ENCODE measurements at places on chromosomes 7 and 10.

DNA sequence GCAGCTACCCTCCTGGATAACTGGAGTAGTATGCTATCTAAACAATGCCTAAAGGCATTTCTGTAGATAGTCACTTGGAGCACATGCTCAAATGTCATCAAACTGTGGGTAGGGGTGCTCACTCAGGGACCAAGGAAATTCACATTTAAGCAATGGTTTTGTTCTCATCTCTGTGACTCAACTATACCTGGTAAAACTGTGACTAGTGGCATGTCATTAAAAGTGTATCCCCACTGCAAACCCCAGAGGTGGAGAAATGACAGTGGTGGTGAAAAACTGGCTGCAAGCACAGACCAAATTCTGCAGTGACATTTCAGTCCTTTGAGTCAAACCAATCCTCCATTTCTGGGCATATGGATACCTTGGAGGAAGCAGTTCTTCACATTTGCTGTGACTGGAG lies 134.2 kb upstream of the EFCAB10 start:
- DNase-seq: no peak

GRCh38 chr7:44858161-44858560 lies 10.3 kb upstream of the H2AZ2 start:
- DNase-seq: no peak

- peak; percentile 43 for DNase-seq
Measured at GRCh38 chr10:119349937-119350501, 142.6 kb downstream of the GRK5 start.

- DNase-seq: no peak
Measured at GRCh38 chr10:104707602-104708459, 66.7 kb downstream of the SORCS3 start.

DNA sequence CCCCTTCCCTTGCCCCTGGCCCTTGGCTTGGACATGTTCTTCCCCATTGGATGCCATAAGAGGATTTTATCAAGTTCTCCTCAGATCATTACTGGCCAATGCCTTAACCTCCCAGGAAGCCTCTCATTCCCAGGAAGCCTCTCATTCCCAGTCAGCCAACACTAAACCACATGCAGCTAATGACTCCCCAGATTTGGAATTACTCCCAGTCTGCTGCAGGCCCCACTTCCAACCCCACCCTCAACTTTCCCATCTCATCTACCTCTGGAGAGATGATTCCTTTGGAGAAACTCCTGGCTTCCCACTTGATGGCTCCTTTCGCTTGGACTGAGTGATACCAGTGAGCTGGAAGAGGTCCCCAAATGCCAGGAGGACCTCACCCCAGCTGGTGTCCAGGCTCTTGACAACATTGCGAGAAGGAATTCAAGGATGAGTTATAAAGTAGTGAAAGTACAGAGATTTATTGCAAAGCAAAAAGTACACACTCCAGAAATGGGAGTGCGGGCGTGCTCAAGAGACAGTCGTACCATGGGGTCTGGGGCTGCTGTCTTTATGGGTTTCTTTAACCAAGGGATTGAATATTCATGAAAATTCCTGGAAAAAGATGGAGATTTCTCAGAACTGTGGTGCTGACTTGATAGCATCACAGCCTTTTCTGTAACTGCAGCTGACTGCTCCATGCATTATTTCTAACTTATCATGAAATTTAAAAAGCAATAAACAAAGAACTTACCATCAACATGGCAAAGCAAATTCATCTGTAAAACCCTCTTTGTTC lies 117.2 kb upstream of the ADCY1 start:
- DNase-seq: no peak

- DNase-seq: peak; percentile 51
Measured at GRCh38 chr10:69878038-69878437, 76.3 kb downstream of the COL13A1 start.

- DNase-seq: no peak
Measured at GRCh38 chr7:88700725-88701124, 58.8 kb upstream of the ZNF804B start.

DNA sequence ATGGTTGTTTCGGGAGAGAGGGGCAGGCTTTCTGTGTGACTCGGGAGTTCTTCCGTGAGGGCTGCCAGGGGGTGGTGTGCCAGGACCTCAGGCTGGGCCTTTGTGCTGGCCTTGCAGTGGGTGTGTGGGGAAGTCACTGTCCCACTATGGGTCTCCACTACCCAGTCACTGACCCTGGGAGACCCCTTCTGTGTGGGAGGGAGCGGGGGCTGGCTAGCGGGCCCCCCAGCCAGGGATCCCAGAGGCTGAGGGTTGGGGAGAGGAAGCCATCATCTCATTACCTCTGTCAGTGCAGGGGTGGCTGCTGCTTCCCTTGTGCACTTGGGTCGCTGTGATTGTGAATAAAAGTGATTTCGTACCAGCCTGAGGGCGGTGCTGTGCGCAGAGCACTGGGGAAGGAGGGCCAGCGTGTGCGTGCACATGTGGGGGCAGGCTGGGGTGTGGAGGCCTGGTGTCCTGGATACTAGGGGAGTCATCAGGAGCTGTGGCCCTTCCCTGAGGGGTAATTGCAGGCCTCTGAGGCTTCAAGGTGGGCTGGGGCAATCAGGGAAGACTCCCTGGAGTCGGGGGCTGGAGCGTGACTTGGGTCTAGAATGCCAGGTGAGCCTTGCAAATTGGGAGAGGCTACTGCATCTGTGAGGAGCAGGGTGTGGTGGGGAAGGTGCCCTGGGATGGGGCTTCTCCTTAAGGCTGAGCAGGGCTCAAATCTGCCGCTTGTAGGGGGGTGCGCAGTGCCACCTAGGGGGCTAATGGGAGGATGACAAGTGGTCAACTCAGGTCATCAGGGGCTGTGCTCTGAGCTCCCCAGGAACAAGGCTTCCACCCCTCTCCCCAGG lies 98.9 kb downstream of the NEURL1 start:
- no peak for DNase-seq

DNA sequence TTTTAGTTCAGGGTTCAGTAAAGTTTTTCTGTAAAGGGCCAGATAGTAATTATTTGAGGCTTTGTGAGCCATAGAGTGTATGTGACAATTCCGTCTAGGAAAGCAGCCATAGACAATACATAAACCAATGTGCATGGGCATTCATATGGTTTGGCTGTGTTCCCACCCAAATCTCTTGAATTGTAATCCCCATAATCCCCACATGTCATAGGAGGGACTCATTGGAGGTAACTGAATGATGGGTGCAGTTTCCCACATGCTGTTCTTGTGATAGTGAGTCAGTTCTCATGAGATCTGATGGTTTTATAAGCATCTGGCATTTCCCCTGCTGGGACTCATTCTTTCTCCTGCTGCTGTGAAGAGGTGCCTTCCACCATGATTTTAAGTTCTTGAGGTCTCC lies 29.9 kb downstream of the SEC61G start:
- DNase-seq: no peak

DNA sequence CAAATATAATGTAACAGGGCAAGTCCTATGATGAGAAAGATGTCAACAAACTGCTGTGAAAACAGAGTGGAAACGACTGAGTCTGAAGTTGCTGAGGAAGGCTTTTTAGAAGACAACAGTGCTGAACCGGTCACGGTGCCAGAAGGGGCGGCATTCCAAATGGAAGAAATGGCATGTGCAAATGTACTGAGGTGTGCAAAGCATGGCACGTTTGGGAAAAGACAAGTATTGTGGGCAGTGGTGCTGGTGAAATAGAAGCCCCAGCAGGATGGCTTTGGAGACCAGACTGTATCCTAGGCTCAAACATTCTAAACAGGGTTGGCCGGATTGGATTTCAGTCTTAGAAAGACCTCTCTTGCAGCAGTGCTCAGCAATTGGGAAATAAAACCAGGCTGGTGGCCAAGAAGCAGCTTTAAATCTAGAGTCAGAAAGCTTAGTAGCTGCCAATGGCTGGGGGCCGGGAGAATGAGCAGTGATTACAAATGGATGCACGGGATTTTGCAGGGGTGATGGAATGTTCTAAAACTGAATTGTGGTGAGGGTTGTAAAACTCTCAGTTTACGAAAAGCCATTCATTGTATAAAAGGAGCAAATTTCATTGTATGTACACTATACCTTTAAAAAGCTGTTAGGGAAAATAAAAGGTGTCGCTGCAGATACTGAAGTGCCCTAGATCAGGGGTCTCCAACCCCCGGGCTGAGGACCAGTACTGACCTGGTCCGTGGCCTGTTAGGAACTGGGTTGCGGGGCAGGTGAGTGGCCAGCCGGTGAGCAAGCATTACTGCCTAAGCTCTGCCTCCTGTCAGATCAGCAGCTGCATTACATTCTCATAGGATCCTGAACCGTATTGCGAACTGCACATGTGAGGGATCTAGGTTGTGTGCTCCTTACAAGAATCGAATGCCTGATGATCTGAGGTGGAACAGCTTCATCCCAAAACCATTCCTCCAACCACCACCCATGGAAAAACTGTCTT lies 141.6 kb downstream of the HIBADH start:
- no peak for DNase-seq

- DNase-seq: no peak
Measured at GRCh38 chr10:112914288-112914952, 35.6 kb upstream of the TCF7L2 start.

DNA sequence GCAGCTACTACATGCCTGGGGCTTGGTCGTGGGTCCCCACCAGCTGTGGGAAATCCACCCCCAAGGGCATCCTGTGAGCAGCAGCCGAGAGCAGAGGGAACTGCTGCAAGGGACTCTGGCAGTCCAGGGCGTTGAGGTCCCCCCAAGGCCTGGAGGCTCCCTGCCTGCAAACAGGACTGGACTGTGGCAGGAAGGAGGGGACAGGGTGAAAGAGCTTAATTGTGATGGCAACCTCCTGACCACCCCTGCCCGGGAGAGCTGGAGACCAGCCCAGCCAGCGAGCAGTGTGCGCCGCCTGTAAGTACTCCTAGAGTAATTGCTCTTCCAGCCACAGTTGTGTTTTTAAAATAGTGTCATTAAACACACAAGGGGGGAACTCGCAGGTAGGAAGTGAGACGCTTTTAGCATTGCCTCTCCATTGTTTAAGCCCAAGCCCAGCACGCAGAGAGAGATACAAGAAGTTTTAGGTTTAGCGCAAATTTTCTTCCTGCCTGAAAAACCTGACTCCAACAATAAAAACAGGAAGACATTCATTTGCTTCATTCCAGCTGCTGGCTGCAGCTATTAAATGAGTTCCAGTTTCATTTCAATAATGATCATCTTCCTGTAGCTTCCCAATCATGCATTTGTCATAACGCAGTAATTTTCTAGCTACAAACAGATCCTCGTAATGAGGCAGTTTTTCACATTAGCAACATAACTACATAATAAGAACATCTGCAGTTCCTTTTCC lies 111.1 kb downstream of the EBF3 start:
- DNase-seq: no peak

DNA sequence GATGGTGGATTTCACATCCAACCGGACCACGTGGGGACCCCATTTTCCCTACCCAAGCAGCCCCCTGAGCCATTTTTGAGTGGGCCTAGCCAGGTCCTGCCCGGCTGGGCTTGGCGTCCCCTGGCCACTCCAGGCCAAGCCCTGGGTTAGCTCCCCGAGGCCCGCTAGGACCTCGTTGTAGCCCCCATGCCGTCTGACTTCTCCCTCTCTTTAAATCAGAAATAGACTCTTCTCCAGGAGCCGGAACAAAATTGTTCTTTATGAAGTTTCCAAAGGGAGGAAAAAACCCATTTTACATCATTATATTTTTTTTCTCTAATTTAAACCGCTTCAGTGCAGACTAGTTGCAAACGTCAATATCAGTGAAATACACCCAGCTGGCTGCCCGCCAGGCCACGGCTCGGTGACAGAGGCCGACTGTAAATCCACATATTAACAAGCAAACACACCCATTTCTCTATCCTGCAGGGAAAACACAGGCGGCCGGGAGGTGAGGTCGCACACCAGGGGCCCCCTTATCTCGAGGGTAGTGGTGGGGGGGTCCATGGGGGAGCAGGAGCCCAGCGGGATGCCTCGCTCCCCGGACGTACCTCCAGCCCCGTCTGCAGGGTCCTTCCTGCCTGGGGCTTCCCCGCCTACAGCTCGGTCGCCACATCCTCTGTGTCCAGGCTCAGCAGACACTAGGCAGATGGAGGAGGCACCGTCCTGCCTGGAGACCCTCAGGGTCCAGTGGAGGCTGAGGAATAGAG lies 72.7 kb downstream of the ELFN1 start:
- peak; percentile 69 for DNase-seq

DNA sequence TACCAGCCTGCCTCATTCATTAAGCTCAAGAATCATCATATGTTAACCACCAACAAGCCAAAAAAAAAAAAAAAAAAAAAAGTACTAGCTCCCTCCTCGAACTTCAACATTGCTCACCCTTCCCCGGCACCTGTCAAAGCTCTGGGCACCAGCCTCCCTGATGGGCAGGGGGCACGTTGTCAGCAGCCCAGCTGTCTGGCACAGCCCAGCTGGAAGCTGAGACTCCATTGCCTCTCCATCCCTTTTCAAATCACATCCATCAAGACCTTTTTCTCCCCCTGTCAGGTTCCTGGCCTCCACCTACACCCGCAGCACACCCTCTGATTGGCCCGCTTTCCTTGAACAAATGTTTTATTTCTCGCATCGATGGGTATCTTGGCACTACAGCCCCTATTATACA lies 913.3 kb upstream of the AUTS2 start:
- no peak for DNase-seq

DNA sequence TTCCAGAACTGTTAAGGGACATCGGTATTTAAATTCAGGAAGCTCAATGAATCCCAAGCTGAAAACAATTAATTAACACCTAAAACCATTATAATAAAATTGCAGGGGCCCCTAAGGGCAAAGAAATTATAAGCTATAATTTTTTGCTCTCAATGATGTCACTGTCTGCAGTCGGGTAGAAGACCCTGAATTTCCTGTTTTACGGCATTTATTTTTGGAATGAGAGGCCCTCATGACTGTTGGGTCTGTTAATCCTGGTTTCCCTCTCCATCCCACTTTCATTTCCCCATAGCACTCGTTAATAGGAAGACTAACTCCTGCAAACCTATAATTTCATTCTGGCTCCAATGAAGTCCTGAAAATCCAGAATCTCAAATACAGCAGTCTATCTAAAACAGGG lies 25.8 kb upstream of the GPR37 start:
- DNase-seq: no peak

DNA sequence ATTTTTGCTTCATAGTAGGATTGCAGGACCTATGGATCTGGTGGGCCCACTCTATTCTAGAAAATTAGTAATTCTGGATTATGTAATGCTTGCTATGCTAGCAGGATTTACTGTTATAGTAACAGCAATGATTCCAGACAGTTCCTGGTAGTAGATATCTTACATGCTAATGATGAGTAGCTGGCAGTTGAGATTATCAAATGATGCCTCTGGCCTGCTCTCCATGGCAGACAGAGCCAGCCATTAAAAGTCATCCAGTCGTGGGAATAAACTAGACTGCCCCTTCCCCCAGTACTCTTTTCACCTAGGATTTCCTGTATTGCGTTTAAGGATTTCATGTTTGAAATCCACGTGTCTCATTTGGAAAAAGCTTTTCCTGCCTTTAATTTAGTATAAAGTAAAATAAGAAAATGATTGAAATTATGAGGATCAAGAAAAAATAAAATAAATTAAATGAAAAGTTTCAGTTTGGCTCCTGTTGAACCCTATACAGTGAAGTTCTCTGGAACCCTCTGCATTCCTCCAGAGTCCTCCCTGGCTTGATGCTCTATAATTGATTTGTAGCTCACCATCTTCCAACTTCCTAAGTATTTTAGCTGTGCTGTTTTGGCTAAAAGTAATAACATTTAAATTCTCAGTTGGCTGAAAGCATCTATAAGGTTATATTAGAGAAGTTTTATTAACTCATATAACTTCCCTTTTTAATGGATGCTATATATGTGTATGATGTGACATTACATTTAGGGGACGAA lies 14.6 kb downstream of the UMAD1 start:
- no peak for DNase-seq

All from ovary (tissue), 10 donors.